ENCODE measurements at places on chromosomes 2 and 18.
A peak's percentile ranks its signal among the peaks of the same experiment; 100 is the strongest.

DNA sequence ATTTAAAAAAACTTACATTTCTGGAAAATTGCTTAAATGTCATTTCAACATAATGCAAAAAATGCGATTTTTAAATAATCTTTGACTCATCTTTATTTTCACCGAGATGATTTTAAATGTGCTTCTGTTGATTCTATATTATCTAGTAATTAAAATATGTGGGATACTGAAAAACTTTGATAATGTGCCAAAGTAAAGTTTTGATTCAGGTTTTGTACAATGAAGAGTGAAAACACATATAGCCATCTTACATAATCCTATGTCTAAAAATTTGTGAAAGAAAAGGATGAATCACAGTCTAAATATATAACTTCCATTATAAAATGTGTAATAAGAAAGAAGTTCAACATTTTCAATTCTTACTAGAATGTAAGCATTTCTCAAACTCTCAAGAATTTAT, 204.3 kb upstream of the ZC3H15 start:
- no peak for DNase-seq

DNA sequence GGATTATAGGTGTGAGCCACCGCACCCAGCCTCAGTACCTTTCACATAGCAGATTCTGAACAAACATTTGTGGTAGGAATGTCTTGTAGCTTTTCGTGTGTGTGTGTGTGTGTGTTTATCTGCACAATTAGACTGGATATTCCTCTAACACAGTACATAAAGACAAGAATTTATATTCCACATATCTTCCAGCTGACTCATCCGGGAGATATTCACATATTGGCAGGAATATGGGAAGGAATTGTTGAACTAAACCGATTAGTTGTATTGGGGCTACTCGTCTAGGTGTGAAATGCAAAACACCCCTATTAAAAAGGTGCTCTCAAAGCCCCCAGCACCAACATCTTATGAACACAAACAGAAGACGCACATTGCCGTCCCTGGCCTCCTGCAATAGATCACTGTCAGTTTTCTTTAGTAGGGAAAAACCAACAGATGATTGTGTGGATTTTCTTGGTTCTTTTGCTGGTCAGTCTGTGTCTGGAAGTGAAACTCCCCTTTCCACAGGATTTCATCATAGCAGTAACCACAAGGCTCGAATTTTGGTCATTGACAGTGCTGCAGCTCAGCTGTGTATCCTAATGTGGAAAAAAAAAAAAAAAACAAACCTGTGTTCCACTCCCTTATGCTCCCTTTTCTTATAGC, 208.5 kb upstream of the ACVR2A start:
- no peak for DNase-seq

DNA sequence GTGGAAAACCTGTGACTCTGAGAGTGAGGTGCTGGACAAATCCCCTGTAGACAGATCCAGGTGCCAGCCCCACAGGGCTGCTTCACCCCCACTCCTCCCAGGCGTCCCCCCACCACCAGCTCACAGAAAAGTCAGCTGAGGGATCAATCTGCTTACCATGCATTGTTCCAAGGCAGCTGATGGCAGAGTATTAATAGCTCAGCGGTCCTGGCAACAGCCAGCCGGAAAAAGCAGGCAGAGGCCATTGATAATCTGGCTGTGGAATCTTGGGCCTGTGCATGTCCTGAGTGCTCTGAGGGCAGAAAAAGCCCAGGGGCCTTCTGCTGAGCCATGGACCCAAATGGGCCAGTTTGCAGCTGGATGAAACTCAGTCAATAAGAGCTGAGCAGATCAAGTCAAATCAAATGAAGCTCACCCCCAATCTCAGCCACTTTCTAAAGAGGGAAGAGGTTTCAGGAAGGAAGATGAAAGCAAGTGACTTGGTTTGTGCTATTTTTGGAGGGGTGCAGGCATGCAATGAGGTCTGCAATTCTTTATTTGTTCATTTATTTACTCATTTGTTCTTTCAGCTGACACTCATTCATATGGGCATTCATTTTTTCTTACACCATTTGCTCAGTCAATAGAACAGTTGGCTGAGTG, 63.4 kb downstream of the GYPC start:
- no peak for DNase-seq

DNA sequence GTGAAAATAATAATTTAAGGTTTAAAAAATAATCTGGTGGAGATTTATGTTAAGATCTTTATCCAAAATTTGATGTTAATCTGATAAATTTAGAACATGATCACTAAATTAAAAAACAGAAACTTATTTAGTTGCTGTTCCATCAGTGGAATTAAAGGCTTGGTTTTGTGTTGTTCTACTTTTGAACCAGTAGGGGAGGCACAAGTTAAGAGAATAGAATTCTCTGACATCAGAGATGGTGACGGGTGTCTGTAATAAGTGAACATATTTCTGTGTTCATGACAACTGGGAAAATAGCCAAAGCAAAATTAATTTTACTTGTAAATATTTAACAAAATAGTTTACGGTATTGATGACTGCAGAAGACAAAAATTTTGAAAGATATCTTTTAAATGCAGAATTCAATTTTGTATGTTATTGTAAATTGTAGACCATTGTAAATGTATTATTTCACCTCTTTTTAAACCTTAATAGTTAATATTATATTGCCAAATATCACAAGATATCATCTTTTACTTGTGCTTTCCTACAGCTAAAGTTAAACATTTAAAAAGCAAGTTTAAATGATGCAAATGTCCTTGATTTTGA, 106.0 kb downstream of the UBR3 start:
- DNase-seq, result peak; percentile 43

- no peak for DNase-seq
Measured at GRCh38 chr2:28366496-28367282, 26.0 kb upstream of the FOSL2 start.

GRCh38 chr2:6325616-6326015, 540.1 kb downstream of the CMPK2 start:
- DNase-seq, result no peak

- DNase-seq, result no peak
Measured at GRCh38 chr2:96608469-96609455, 29.4 kb downstream of the KANSL3 start.

DNA sequence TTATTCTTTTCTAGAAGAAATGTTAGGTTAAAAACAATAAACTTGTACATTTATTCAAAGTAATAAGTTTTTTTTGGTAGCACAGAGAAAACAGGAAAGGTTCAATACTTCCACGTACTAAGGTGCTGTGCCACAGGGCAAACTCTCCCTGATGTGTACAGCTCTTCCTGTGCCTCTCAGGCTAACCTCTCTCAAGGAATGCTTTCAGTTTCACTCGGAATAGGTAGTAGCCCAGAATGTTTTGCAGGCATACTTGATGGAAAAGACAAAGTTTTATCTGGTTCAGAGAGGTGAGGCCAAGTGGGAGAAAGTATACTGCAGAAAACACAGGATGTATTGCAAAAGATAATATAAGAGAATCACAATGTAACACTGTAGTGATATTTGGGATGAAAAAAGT, 171.0 kb upstream of the ZFP36L2 start:
- no peak for DNase-seq

DNA sequence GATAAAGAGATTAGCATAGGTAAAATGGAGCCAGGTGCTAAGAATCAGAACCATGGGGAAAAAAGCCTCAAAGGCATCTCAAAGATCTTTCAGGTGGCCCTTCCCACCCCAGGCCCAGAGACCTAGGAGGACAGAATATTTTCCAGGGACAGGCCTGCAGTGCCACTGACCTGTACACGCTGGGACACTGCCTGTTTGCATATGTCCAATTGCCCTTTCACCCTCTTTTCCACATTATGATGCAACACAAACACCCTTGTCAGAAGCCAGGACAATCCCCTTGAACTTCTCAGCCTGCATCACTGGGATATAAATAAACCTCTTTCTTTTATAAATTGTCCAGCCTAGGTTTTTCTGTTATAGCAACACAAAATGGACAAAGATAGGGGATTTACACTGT, 419.1 kb downstream of the TRIB2 start:
- no peak for DNase-seq

- no peak for DNase-seq
Measured at GRCh38 chr18:50909261-50909660, 30.3 kb downstream of the ME2 start.

DNA sequence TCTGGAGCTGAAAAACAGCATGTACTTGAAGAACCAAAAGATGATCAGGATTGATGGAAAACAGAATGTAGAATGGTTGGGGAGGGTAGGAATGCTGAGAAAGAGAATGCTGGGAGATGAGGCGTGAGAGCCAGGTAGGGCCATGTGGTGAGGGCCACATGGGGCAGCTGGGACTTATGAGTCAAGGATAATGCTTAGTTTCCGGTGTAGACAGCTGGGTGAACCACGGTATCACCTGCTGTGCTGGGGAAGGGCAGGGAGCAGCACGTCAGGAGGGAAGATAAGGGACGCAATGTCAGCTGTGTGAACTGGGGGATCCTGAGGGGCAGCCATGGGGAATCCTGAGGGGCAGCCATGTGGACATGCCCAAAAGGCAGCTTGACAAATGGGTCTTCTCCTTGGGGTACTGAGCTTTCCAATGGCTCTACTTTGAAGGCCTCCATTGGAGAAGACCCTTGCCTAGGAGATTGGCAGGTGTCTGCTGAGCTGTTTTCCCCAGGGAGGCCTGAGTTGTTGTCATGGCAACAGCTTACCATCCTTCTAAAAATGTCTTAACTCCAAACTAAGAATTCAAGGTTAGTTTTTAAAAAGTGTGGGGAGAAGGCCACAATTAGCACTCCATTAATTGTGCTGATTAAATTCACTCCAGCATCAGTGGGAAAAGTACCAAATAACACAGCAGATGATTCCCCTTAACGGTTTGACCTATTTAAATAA, 51.1 kb downstream of the MTHFD2 start:
- DNase-seq, result no peak

GRCh38 chr2:103401621-103402020, 639.8 kb downstream of the TMEM182 start:
- DNase-seq, result no peak

DNA sequence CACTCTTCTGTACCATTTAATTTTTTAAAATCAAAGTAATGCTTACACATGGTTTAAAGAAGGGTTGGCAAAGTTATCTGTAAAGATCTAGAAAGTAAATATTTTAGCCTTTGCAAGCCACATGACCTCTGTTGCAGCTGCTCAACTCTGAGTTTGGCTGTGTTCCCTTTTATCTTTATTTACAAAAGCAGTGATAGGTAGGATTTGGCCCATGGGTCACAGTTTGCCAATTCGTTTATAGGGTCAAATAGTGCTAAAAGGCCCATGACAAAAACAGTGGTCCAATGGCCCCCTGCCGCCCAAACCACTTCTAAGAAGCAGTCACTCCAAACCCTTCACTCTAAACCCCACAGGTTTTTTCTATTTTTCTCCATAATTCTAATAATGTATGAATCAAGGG, 124.8 kb downstream of the PARD3B start:
- no peak for DNase-seq

- no peak for DNase-seq
Measured at GRCh38 chr18:22946217-22946616, 13.1 kb downstream of the RBBP8 start.

DNA sequence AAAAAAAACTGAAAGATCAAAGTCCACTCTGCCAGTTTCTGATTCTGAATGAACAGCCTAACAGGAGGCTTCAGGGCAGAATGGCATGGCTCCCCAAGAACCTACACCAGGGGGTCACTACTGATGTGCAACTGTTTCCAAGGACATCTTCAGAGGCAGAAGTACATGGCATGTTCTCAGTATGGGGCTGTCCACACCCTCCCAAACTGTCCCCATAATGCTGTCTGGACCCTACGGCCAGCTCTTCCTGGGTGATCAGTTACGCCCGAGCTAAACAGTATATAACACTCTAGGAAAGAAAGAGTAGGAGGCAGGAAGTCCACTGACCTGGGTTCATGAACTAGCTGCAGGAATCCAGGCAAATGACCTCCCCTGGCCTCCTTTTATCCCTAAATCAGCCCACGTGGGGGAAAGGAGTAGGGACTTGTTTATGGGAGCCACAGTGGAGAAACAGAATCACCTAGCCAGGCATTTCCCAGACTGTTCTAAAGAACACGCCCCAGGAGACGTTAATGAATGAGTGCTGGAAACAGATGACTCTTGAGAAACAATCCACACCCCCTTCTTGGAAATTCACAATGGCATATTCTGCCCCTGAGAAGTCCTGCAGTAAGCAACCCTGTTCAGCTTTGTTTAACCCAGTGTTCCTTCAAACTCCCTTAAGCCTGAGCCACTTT, 2.5 kb downstream of the TMBIM1 start:
- no peak for DNase-seq

DNA sequence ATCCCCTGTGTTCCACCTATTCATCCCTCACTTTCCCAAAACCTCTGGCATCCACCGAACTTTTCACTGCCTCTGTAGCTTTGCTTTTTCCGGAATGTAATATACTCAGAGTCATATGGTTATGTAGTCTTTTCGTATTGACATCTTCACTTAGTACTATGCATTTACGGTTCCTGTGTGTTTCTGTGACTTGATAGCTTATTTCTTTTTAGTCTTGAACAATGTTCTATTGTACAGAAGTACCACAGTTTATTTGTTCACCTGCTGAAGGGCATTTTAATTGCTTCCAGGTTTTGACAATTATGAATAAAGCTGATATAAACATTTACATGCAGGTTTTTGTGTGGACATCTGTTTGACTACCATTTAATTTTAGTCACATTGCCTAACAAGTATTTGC, 154.7 kb upstream of the DOK6 start:
- DNase-seq, result peak; percentile 80

- peak; percentile 5 for DNase-seq
Measured at GRCh38 chr2:106961328-106961727, 75.4 kb upstream of the ST6GAL2 start.

DNA sequence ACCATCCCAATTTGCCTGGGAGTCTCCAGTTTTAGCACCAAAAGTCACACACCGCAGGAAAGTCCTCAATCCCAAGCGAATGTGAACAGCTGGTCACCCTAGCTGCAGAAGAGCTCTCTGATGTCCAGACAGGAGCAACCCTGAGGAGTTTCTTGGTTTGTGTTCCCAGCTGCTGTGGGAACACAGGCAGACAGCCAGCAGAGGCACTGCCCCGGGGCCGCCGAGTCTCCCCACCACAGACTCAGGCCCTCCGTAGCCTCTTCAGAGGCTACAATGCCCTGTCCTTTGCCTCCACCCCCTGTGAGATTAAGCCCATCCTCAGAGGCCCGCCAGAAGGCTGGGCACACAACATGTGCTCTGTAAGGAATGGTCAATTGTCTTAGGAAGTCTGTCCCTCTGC, 111.5 kb downstream of the TTC32 start:
- no peak for DNase-seq

GRCh38 chr2:44778671-44779476, 162.6 kb upstream of the SIX3 start:
- no peak for DNase-seq

GRCh38 chr2:96259497-96259921, 6.3 kb downstream of the TMEM127 start:
- peak; percentile 3 for DNase-seq

GRCh38 chr2:64612575-64613195, 41.0 kb downstream of the SERTAD2 start:
- no peak for DNase-seq
